Islet precursor cell (in vitro differentiated cells): ENCODE measurements at places on chromosomes 6 and 20.

DNA sequence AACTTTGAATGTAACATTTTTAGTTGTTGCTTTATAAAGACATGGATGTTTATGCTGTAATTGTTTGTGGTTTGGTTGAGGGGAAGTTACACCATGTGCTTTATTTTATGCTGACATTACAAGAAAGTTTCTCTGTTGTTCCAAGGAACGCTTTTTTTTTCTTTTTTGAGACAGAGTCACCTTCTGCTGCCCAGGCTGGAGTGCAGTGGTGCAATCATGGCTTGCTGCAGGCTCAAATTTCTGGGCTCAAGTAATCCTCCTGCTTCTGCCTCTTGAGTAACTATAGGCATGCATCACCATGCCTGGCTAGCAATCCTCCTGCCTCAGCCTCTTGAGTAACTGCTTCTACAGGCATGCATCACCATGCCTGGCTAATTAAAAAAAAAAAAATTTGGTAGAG, 21.0 kb upstream of the IFNGR1 start:
- DNase-seq = no peak

- no peak for DNase-seq
Measured at GRCh38 chr6:21131406-21131805, 462.1 kb upstream of the SOX4 start.

DNA sequence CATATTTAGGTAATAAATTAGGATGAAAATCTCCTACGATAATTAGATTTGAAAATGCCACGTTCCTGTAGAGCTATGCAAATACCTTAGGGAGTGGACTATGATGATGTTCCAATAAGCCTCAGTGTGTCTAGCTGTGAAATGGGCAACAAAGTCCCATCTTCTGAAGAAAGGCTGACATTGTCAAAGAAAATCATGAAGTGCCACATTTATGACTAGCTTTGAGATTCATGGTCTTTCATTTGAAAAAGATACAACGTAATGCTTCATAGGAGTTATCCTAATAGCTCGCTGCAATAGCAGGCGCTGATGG, 23.8 kb upstream of the BCAS1 start:
- no peak for DNase-seq

GRCh38 chr20:37359331-37359730, 13.4 kb downstream of the SRC start:
- peak; percentile 35 for DNase-seq

DNA sequence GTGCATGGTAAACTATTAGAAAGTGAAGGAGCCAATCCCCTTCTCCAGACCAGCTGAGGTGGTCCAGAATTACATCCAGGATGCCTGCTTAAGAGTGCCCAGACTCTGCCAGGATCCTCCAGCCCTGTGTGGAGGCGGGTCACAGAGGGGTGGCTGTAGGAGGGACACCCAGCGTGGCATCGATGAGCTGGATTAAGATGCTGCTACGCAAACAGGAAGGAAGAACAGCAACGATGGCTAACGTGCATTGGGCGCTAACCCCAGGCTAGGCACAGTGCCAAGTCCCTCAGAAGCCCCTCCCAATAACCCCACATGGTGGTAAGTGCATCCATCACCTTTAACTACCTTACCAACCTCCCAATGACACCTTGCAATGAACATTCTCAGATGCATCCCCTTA, 63.9 kb upstream of the MRPS10 start:
- no peak for DNase-seq

- DNase-seq = peak; percentile 88
Measured at GRCh38 chr20:38057351-38057972, 23.9 kb downstream of the RPRD1B start.

DNA sequence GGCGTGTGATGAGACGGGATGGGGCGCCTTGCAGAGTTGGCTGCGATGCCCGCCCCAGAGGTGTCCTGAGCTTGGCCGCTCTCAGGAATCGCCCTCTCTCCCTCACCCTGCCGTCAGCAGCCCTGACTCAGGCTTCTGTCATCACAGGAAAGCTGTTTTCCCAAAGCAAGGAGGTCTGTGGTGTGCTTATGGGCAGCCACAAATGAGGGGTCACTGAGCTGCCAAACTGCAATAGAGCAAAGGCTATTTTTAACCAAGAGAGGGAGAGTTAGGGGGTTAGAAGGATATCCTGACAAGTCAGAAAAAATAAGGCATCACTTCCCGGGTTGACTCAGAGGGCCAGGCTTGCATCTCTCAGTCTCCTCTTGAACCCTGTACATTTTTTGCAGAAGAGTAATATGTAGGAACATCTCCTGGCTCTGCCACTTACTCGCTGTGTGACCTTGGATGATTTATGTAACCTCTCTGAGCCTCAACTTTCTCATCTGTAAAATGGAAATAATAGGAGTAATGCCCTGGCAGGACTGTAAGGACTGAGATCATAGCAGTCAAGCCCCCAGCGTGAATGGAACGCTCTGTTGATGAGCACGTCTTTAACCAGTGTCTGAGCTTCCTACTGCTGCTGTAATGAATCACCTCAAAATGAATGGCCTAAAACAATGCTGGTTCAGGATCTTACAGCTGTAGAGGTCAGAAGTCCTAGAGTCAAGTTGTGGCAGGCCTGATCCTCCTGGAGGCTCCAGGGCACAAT, 181.9 kb downstream of the NFATC2 start:
- peak; percentile 78 for DNase-seq

DNA sequence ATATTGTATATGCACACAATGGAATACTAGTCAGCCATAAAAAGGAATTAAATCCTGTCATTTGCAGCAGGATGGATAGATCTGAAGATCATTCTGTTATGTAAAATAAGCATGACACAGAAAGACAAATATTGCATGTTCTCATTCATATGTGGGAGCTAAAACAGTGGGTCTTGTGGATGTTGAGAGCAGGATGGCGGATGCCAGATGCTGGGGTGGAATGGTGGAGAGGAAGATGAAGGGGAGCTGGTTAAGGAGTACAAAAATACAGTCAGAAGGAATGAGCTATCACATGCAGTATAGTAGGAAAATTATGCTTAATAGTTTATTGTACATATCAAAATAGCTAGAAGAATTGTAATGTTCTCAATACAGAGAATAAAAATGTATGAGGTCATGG, 41.8 kb downstream of the THBS2 start:
- no peak for DNase-seq

GRCh38 chr6:134372603-134373281, 54.8 kb upstream of the SGK1 start:
- no peak for DNase-seq

DNA sequence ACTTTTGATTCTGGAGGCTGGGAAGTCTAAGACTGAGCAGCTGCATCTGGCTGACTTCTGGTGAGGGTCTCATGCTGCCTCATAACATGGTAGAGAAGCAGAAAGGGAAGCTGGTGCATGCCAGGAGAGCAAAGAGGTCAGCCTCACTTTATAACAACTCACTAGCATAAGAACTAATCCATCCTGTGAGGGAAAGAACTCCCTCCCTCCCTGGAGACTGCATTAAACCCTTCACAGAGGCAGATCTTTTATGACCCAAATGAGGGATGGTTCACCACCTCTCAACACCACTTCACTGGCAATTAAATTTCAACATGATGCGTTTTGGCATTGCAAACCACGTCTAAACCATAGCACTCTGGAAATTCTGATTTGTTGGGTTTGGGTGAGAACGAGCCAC, 33.9 kb downstream of the STXBP5 start:
- DNase-seq = no peak

DNA sequence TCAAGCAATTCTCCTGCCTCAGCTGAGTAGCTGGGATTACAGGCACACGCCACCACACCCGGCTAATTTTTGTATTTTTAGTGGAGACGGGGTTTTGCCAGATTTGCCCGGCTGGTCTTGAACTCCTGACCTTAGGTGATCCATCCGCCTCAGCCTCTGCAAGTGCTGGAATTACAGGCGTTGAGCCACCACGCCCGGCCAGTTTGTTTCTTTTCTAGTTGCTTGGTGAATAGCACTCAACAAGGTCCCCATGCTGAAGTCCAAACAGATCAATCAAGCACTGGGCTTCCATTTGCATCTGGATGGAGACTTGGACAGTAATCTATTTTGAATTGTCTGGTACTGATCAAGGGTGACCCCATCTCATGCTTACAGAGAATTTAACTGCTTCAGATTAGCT, 108.9 kb upstream of the FOXO3 start:
- DNase-seq = no peak

- DNase-seq = no peak
Measured at GRCh38 chr6:100050550-100050949, 56.5 kb upstream of the MCHR2 start.

GRCh38 chr6:106889692-106890091, 84.8 kb downstream of the CD24 start:
- DNase-seq = no peak

- peak; percentile 72 for DNase-seq
Measured at GRCh38 chr6:145841668-145842067, 27.1 kb upstream of the FBXO30 start.

- DNase-seq = no peak
Measured at GRCh38 chr6:17790489-17790888, 83.8 kb upstream of the NUP153 start.

- no peak for DNase-seq
Measured at GRCh38 chr6:15129887-15130286, 116.0 kb upstream of the JARID2 start.

- DNase-seq = no peak
Measured at GRCh38 chr6:127190552-127190951, 72.1 kb downstream of the RSPO3 start.

DNA sequence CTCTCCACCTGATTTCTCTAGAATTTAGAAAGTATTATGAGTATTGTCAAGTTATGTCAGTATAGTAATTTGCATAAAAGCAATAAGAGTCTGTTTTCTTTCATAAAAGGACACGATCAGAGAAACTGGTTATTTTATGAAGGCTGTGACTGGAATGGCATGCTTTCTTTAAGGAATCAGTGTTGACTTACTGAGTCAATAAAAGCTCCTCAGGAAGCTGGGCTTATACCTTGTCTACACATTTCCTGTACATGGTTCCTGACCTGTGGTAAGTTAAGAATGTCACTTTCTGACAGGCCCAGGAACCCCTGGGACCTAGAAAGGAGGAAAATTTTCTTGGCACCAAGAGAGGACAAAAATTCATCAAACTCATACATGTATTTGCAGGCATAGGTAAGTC, 1224.0 kb upstream of the ADGRB3 start:
- no peak for DNase-seq

DNA sequence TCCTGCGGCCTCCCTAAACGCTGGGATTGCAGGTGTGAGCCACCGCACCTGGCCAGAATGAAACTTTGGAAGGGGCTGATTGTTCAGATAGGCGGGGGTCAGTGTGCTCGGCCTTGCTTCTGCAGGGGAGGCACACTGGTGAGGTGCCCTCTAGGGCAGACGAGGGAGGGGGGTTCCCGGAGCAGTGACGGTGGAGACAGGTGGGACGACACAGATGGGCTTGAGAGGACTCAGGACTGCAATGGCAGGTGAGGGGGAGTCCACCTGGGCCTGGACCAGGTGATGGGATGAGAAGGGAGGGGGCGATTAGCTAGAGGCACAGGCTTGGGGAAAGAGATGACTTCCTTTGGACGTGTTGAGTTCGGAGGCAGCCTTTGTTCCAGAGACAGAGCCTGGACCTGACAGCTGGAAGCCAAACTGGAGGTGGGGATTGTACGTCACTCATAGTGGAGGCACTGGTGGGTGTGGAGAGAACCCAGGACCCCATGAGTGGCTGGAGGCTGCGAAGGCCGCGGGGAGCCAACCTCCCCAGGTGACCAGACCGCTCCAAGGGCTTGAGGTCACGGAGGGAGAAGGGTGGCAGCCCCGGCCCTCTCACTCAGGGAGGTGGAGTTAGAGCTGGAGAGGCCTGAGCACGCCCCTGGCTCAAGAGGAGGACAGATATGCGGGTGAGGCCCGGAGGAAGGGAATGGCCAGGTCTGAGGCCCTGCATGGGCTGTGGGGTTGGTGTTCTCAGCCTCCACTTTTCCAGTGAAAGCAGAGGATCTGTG, 10.5 kb upstream of the MAP1LC3A start:
- no peak for DNase-seq

GRCh38 chr6:13354331-13355042, 26.1 kb upstream of the TBC1D7 start:
- peak; percentile 72 for DNase-seq

- DNase-seq = no peak
Measured at GRCh38 chr20:1644101-1644962, 13.2 kb downstream of the SIRPG start.

GRCh38 chr20:25407311-25408169, at the start of gene GINS1:
Gene GINS1 (plus strand): TSS chr20:25407673. CDS start chr20:25407821, 148 bp downstream.
- DNase-seq = peak; percentile 97

DNA sequence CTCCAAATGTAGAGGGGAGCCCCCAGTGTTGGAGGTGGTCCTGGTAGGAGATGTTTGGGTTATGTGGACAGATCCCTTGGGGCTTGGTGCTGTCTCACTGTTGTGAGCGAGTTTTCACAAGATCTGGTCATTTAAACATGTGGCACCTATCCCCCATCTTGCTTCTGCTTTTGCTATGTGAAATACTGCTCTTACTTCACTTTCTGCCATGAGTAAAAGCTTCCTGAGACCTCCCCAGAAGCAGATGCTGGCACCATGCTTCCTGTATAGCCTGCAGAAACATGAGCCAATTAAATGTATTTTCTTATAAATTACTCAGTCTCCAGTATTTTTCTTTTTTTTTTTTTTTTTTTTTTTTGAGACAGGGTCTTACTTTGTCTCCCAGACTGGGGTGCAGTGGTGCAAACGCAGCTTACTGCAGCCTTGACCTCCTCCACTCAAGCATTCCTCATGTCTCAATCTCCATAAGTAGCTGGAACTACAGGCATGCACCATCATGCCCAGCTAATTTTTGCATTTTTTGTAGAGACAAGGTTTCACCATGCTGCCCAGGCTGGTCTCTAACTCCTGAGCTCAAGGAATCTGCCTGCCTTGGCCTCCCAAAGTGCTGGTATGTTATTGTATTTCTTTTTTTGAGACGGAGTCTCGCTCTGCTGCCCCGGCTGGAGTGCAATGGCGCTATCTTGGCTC, 177.1 kb downstream of the ALDH8A1 start:
- DNase-seq = no peak

- no peak for DNase-seq
Measured at GRCh38 chr6:149347067-149347466, 29.6 kb downstream of the TAB2 start.

DNA sequence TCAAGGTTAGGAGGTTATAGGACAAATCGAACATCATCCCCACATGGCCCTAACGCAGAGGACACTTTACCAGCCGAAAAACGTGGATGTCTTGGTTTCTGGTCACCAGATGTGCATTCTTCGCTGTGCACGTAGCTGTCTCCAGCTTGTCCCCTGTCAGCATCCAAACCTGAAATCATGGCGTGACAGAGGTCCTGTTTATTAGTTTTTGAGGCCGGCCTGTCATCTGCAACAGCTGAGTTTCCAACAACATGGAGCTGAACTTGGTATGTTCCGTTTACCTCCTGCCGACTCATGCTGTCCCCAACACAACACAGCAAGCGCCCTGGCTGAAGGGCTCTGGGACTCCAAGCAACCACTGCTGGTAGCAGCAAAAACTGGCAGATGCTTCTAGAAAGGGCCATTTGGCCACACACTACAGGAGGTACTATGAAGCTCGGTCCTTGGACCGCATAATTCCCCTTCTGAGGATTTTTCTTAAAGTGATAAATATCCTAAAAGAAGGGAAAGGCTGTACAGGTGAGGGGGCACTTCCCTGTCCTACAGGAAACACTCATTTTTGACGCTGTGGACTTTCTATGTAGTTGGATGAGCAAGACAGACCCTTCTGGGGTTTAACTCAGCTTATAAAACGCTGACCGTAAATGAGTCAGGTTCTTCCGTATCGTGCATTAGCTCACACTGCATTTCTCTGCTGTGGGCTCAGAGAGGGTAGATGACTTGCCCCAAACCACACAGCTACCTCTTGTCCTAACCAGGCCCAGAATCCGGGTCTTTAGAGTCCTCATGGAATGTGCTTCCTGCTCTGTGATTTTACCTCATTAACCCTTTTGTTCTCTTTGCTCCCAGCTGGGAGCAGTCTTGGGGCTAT, 79.7 kb upstream of the NFATC2 start:
- DNase-seq = no peak
